ENCODE measurements at places on chromosomes 7 and 10. TPM values are rescaled to one million over a fixed set of nuclear protein-coding genes. Genes with fewer than 3 reads are reported as not detected.

The SFTPD gene
- total RNA-seq, result not detected

DNA sequence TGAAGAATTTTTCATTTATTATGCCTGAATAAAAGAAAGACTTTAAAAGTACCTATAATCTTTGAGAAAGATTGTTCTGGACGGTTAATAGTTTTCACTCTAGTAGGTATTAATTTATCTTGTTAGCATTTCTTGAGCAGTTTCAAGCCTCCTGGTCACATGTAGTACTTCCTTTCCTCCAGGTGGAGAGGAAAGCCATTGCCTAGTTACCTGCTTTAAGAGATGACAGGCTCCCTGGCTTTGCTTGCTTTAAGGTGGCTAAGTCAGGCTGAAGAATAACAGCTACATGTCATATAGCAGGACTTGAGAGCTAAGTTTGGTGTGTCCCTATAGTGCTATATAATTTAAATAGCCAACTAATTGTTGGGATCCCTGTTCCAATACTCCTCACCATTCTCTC, 160.2 kb downstream of the CDK14 start:
- no peak for DNase-seq

DNA sequence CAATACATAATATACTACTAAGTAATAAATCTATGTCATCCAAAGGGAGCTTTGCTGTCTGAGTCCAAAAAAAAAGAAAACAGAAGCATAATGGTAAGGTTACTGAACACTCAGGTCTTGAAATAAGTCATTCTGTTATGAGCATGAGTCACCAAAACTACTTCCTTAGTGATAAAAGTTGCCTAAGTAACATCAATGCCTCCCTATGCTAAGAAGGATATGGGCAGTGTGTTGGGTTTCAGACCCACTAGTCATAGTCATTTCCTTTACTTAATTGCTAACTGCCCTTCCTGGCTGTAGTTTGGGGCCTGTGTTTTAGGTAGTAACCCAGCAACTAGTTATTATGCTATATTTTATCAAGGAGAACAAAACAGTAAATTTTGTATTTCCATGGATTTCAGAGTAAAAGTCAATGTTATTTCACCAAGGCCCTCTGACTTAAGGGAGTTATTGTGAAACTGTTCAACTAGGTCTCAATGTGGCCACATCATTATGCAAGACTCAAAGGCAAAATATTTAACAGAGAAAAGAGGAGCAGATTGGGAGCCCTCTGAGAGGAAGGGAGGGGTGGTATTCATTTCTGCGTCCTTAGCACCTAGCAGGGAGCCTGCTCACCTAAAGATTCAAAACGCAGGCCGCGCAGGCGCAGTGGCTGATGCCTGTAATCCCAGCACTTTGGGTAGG, 11.7 kb upstream of the VIM start:
- DNase-seq, result no peak

- DNase-seq, result no peak
Measured at GRCh38 chr10:75708060-75708459, 276.6 kb downstream of the LRMDA start.

The ZNF786 gene
- total RNA-seq, result 3.5 TPM

- no peak for DNase-seq
Measured at GRCh38 chr10:112524641-112525040, 77.6 kb downstream of the VTI1A start.

The AMPH gene
- not detected for total RNA-seq

- no peak for DNase-seq
Measured at GRCh38 chr7:26425655-26426054, 134.0 kb downstream of the SNX10 start.

DNA sequence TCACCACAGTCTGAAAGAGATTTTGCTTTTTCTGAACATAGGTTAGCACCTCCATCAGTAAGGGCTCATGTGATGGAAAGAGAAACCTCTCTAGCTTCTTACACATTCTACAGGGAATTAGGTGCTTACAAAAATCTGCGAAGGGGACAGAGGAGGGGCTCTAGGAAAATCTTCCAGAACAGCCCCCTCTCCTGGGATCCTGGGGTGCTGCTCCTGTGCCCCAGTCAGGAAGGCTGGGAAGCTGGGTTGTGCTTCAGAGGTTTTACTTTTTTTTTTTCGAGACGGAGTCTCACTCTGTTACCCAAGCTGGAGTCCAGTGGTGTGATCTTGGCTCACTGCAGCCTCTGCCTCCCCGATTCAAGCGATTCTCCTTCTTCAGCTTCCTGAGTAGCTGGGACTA, 7.5 kb upstream of the FAM171A1 start:
- no peak for DNase-seq

GRCh38 chr10:89458291-89458690, 43.9 kb downstream of the IFIT5 start:
- no peak for DNase-seq

GRCh38 chr10:79202188-79203013, 133.6 kb downstream of the ZMIZ1 start:
- DNase-seq, result no peak

DNA sequence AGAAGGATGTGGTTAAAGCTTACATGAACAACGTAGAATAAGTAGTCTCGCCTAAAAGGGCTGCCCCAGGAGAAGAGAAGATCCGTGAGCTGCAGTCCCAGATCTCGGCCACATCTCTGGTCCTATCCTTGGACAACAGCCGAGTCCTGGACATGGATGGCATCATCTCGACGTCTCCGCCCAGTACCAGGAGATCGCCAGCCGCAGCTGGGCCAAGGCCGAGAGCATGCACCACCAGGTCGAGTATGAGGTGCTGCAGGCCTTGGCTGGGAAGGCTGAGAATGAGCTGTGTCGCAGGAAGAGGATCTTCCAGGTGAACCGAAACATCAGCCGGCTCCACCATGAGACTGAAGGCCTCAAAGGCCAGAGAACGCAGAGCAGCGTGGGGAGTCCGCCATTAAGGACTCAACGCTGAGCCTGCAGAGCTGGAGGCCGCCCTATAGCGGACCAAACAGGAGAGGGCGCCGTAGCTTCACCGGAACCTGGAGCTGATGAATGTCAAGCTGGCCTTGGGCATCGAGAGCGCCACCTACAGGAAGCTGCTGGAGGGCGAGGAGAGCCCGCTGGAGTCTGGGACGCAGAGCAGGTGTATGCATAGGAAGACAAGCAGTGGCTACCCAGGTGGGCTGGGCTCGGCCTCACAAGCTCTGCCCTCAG, 22.2 kb downstream of the LIPK start:
- DNase-seq, result peak; percentile 5

GRCh38 chr7:43674559-43675436, 54.5 kb downstream of the COA1 start:
- no peak for DNase-seq

The CPXM2 gene
- not detected for total RNA-seq

- no peak for DNase-seq
Measured at GRCh38 chr7:16847381-16847860, 34.4 kb downstream of the AGR3 start.

The SLC13A1 gene
- total RNA-seq, result not detected

DNA sequence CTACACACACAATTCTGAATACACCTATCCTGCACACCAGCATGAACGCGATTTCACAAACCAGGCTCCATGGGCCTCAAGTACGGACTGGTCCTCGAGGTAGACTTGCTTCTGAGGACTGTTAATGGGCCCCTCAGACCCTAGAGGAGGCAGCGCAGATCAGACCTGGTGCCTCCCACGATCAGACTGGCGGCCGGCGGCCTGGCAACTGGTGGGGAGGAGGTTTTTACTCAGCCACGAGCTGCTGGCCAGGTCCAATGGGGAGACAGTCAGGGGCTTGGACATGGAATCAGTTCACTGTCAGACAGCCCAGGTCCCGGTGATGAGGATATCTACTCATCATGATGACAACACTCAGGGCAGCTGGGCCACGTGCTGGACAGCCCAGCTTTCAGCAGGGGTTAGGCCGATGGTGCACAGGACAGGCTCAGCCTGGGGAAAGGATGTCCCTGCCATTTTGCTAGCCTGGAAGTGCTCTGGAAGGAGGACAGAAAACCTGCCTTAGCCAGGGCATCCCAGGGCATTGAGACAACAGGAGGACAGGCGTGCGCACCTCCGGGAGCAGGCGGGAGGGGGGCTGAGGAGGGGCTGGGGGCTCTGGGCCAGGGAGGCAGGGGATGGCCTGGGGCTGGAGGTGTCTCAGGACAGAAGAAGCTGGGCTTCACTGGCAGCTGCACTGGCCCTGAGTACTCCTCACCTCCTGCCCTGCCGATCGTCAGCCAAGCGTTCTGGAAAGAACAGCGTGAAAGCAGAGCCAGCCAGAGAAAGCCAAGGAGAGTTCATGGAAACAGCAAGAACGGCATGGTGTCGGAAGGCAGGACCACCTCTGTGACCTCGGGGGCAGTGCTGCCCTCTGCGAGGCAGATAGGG, 48.0 kb upstream of the RASGEF1A start:
- no peak for DNase-seq

- no peak for DNase-seq
Measured at GRCh38 chr7:98762620-98763019, 107.2 kb downstream of the TMEM130 start.

The AEBP1 gene
- 20.3 TPM for total RNA-seq

The ANLN gene
- 1.1 TPM for total RNA-seq

The ITIH5 gene
- total RNA-seq, result not detected

DNA sequence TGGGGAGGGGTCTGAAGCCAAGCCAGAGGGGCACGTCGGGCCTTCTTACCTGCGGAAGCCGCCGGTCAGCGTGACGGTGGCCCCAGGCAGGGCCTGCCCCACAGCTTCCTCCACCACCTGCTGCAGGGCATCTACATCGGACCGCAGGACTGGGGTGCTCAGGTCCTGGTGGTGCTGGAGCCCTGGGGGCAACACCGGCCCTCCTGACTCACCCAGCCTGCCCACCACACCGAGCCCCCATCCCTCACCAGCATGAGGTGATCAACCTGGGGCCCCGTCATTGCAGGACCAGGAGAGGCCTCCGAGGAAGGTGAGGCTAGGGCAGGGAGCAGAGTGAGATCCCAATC, 8.0 kb downstream of the POLM start:
- DNase-seq, result no peak

- no peak for DNase-seq
Measured at GRCh38 chr7:47785923-47786556, 162.2 kb downstream of the PKD1L1 start.

GRCh38 chr7:31419505-31420055, 79.1 kb upstream of the NEUROD6 start:
- DNase-seq, result no peak

The LRRD1 gene
- not detected for total RNA-seq

- DNase-seq, result peak; percentile 35
Measured at GRCh38 chr10:98425511-98426352, 10.8 kb upstream of the PYROXD2 start.

DNA sequence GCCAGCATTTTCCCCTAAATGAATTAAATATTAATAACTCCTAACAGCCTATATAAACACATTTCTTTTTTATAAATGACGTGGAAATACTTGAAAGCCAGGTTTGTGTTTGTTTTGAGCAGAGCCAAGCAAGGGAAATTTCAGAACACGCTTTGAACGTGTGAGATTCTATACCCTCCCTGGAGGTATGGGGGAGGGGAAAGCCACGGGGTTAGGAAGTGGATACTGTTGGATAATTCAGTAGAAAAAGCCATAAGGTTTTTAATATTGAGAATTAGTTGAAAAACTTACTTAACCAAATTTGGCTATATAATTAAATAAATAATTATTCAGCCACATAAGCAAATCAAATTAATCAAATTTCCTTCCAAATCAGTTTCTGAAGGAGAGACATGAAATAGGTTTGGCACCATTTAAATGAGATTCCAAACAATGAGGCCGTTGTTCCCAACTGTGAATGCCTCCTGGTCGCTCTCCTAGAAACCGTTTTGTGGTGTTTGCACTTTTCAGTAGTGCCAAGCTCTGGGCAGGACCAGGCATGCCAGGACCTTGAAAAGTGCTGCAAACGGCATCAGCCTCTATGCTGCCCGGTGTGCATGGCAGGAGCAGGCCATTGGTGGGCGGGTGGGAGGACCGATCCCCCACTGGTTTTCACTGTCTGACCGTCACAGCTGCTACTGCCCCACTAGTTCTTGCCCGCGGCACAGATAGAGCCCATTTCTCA, 88.1 kb downstream of the SEPTIN14 start:
- no peak for DNase-seq

DNA sequence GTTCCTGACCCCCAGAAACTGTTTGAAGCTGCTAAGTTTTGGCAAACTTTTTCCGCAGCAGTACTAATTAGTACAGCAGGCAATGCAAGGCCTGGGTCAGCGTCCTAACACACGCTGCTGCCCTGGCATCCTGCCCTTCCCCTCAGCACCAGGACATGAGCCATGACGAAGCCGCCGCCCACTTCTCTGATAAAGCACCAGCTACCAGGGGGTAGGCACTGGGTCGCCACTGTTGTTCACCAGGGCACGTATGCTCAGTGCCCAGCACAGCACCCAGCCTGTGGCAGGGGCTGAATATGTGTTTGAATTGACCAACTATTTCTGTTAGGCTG, 59.5 kb downstream of the CHST15 start:
- no peak for DNase-seq

- no peak for DNase-seq
Measured at GRCh38 chr7:95246831-95247370, 77.4 kb downstream of the PON1 start.

- DNase-seq, result no peak
Measured at GRCh38 chr10:128046953-128047290, 79.3 kb downstream of the MKI67 start.

GRCh38 chr7:159118197-159118595, 26.5 kb downstream of the VIPR2 start:
- DNase-seq, result no peak

The SPDYE8 gene
- total RNA-seq, result not detected

DNA sequence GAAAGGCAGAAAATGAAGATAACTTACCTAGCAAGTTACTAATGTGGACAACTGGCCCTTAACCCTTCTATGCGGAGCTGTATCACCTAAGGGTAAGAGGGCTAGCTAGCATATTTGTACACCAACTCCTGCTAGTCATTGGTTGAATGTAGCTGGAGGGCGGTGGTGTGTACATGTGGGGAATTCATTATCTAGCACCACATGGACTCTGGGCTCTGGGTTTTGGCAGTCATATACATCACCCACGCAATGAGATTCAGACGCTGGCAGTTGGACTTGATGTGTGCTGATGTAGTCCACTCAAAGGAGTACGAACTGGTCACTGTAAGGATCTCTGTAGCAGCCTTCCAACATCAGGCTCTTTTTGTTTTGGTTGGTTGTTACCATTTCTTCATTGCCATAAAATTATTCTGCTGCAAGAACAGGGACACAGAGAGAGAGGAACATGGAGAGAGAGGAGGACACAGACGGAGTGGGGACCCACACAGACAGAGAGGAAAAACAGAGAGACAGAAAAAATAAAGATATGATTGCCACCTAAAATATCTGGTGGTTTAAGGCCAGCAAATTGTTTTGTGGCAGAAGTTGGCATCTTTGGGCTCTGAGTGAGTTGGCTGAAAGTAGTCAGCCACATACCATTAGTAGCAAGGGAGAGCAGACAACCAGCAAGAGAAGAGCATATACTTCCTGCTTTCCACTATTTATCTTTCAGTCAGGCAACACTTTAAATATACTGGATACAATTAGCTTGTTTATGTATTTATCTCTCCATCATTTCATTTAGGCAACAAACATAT, 76.7 kb upstream of the MTPN start:
- no peak for DNase-seq

DNA sequence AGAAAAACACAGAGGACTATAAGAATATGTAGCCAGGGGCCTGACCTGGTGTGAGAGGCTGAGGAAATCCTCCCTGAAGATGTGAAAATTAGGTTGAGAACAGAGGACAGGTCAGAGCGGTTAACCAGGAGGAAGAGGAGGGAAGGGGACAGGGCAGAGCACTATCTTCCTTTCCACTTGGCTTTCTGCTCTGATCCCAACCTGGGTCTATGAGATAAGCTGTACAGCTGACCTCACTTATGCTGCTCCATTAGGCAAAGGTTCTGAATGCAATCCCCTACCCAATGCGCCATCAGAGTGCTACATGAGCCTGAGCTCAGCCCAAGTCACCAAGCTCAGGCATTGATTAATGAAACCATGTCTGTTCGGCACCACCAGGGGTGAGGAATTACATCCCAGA, 10.5 kb downstream of the LIPA start:
- DNase-seq, result no peak
